ENCODE measurements at places on chromosomes 3 and 15.

- no peak for DNase-seq
Measured at GRCh38 chr15:101368086-101368780, 73.2 kb upstream of the SNRPA1 start.

- no peak for DNase-seq
Measured at GRCh38 chr15:38687340-38687739, 122.7 kb upstream of the RASGRP1 start.

DNA sequence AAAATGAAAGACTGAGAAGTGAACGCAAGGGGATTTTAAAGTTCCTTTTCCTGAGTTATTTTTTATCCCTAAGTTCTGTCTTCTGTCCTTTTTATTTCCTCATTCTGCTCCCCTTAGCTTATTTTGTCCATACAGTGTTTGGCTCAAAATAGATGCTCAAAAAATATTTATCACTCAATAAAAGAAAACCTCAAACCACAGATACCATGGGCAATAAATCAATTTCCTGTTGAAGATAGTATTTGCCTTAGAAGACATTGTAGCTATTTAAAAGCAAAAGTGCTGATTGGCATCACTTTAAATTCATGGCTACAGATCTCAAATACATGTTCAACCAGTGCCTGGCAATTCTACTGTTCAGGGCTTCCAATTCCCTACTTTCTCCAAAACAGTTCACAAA, 316.5 kb upstream of the ADAMTS9 start:
- DNase-seq = no peak

- no peak for DNase-seq
Measured at GRCh38 chr3:29282427-29283230, 1.8 kb downstream of the RBMS3 start.

GRCh38 chr3:72847751-72848702, at the start of gene SHQ1:
Gene SHQ1 (minus strand): TSS chr3:72848445. CDS start chr3:72848340, 105 bp downstream.
- peak; percentile 94 for DNase-seq

DNA sequence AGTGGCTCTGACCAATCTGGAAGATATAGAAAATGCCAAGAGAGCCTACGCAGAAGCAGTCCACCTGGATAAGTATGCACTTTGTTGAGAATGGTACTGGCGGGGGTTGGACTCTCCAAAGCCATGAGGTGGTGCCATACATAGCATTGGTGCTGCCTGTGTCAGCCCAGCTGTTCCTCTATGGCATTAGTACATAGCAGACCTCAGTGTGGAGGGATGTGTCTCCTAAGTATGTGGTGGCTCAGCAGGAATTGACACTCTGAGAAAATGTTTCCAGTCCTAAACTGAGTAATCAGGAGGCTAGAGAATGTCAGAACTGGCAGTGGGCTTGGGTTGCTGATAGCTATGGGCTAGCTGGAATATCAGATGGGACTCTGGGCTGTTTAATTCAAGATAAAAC, 48.4 kb downstream of the ADPGK start:
- no peak for DNase-seq

DNA sequence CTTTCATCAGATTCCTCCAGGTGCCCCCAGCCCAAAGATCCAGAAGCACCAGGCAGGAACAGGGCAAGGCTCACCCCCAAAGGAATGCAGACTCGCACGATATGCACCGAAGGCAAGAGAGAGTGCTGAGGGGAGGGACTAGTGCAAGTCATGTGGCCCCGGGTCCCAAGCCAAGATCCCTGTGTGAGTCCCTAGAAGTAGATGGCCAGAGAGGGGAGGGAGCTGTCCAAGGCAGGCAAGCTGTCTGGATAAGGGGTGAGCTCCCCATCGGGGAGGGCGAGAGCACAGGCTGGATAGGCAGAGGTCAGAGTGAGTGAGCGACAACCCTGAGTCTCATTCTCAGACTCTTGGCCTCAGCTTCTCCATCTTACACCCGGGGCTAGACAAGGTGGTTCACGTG, 171.5 kb upstream of the LINGO1 start:
- DNase-seq = no peak

GRCh38 chr15:48627260-48627940, 18.1 kb downstream of the FBN1 start:
- DNase-seq = no peak

- no peak for DNase-seq
Measured at GRCh38 chr3:141413391-141413790, 45.1 kb downstream of the ZBTB38 start.

DNA sequence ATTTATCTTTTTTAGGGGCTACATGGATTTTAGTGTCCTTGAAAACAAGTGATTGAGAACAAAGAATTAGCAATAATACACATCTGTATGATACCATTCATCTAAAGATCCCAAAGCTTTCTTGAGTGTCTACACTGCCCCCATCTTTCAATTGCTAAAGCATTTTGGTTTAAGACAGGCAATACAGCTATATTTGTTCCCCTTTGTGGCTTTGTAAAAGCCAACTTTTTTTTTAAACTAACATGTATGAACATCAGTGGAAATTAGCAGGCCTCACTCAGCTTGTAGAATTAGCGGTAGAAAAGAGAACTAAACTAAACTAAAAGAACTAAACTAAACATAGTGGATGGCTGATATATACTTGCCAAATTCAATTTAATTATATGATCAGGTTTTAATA, 449.6 kb downstream of the MECOM start:
- no peak for DNase-seq

DNA sequence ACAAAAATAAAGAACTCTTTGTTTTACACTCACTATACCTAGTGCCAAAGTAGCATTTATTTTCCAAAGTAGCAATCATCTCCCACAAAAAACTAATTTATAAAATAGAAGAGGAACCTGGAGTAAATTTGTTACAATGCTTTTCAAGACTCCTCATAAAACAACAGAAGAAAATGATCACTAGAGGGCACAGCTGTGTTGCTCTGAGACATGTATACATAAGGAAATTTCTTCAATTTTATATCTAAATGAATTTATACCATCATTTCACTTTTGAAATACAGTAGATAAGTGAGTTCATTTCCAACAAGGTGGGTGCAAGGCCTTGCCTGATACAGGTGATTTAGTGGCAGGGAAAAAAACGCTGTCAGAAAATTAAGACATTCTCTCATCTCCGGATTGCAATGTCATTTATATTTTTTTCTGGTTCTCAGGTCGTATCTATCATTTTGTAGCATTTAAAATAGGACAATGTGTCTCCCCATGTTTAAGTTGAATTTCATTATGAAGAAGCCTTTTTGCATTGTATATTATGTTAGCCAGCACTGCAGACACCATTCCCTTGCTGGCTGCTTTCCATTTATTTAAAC, 25.3 kb upstream of the ARHGEF26 start:
- DNase-seq = peak; percentile 44

GRCh38 chr3:16546186-16547010, 32.9 kb upstream of the RFTN1 start:
- DNase-seq = no peak

DNA sequence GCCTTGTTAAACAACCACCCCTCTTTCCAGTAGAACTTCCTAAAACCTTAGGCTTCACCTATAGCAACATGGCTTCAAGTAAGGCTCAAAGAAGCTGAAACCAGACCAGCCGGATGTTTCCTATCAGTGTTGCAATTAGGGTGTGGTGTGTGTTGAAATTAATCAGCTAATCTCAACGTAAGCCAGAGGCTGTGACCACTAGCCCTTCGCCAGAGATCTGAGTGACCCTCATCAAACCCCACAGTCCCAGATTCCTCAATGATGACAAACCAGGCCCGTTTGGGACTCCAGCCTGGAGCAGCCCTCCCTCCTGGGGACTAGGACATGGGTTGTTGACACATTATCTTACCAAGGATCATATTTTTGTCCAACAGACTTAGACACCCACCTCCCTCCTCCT, 27.3 kb downstream of the CYP11A1 start:
- no peak for DNase-seq

DNA sequence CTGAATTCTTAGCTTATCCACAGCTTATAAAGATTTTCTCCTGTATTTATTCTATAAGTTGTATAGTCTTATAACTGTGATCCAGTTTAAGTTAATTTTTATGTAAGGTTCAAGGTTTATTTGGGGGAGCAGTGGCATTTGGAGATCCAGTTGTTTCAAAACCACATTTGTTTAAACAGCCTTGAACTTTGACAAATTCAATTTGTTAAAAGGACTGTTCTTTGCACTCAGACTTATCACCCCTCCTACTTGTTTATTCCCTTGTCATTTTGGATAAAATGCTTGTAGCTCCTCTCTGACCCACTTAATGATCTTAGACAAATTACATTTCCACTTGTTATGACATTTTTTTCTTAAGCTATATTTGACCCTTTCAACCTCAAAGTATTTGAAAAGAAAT, 327.8 kb downstream of the DOCK3 start:
- DNase-seq = no peak

DNA sequence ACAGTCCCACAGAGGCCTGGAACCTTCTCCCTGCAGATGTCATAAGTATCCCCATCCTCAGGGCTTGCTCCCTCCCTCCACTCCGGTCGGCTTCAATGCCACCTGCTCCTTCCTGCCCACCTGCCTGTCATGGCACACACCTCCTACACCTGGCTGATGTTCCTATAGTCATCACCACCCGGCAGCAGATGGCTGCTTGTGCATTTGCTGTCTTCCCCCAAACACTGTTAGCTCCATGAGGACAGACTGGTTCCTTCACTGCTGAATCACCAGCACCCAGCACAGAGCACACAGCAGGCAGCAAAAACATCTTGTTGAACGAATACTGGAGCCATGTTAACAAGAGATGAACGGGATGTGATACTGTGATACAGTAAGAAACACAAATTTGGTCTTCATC, 14.8 kb downstream of the TARS3 start:
- DNase-seq = no peak

GRCh38 chr15:60905587-60905986, 323.5 kb downstream of the RORA start:
- DNase-seq = no peak

DNA sequence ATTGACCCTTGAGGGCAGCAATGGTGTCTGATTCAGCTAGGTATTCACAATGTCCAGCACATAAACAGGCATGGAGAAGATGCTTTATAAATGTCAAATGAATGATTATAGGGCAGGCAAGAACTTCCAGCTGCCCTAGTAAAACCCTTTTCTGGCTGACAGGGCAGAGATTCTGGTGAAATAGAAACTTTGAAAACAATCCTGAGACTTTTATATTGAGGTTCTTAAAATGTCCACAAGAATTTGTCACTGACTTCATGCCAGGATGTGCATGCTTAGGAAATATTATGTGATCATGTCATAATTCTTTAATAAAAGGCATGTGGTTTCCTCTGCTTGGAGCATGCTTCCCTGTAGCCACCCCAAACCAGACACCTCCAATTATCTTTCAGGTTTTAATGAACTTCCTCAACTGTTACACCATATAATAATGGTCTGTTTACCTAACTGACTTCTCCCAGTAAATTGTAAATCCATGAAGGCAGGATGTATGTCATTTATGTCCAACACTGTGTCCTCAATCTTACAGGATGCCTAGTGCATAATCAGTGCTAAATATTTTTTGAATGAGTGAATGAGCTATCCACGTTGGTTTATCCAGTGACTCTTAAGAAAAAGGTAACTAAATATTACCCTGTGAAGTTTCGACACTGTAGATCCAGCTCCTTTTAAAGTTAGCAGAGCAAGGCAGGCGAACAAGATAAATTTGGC, 43.4 kb upstream of the CLRN1 start:
- DNase-seq = no peak

GRCh38 chr15:71106802-71107500, 8.3 kb upstream of the THSD4 start:
- no peak for DNase-seq

GRCh38 chr15:77057685-77058084, 13.2 kb downstream of the TSPAN3 start:
- DNase-seq = no peak

- DNase-seq = no peak
Measured at GRCh38 chr15:96322536-96323318, 7.8 kb upstream of the NR2F2 start.

GRCh38 chr3:57943525-57944495, 64.4 kb upstream of the FLNB start:
- no peak for DNase-seq

DNA sequence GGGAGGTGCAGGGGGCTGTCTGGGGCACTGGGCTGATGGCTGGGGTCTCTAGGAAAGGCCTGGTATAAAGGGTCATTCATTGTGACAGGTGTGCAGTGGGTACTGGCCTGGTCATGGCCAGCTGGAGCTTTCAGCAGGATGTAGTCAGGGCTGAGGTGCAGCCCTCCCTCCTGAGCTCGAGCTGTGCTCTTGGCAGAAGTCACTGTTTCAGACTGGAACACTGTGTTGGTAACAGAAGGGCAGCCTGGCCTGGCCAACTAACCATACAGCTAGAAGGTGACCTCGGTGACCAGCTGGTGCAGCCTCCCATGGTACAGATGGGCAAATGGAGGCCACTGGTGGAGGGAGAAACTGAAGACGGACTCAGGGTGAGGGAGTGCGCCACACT, 34.4 kb upstream of the LCTL start:
- no peak for DNase-seq

GRCh38 chr3:194756791-194757325, 71.2 kb downstream of the FAM43A start:
- DNase-seq = no peak

DNA sequence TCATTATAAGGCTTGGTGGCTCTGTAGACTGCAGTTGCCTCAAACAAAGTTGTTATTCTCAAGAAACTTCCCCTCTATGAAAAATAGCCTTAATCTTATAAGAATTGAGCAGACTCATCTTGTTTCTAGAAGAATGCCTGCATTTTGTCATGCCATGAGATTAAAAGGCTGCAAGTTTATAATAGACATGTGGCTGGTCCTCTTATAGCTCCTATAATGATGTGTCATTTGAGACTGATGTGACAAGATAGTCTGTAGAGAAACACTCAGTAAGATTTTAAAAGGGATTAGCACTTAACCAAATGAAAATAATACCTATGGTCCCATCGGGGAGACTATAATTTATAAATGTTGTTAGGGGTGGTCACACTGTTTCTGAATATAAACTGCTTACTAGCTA, 312.5 kb downstream of the OXSM start:
- DNase-seq = no peak

DNA sequence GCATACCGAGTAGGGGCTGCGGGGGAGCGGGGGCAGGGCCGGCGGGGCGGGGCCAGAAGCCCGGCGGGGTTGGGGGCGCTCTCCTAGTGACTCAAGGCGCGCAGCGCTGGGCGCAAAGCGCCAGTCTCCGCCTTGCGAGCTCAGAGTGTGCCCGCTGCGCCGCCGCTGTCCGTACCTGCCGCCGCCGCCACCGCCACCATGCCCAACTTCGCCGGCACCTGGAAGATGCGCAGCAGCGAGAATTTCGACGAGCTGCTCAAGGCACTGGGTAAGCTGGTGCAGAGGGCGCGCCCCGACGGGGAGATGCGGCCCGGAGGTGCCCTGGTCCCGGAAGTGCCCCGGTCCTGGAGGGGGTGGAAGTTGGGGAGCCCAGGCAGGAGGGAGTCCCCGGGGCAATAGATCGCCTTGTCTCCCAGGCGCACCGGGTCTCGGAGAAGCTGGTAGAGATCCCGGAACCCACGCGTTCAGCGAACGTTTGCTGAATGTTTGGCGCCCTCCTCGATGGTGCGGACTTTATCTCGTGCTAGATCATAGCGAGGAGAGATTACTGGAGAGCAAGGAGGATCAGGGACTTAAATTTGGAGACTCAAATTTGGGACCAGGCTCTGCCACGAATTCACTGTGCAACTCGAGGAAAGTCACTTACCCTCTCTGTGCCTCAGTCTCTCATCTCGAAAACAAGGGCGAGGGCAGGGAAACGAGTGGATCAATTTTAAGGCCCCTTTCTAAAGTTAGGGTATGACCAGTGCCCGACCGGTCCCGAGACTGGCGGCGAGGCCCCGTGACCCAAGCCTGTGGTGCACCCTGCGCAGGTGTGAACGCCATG, at the start of gene CRABP1:
Gene CRABP1 (plus strand): TSS at position 123 of the 826 bp plus-strand sequence. CDS start 76 bp downstream, at position 199.
- no peak for DNase-seq

GRCh38 chr3:168608926-168609325, 513.2 kb upstream of the GOLIM4 start:
- no peak for DNase-seq
